ENCODE measurements at places on chromosomes 12 and 14. TPM values are rescaled to one million over a fixed set of nuclear protein-coding genes. Genes with fewer than 3 reads are reported as not detected.
A peak's percentile ranks its signal among the peaks of the same experiment; 100 is the strongest.

Gene GALNT6
- 27.1 TPM for total RNA-seq

Gene NINJ2
- 4.2 TPM for total RNA-seq

Gene CAPS2
- 1.5 TPM for total RNA-seq

Gene FGF23
- total RNA-seq, result not detected

Gene TMEM132C
- total RNA-seq, result 0.42 TPM

Gene RPL6
- total RNA-seq, result 782 TPM

Gene RFX4
- total RNA-seq, result not detected

Gene SLC25A21
- total RNA-seq, result 0.77 TPM

Gene HOXC5
- total RNA-seq, result not detected

Gene TMTC2
- total RNA-seq, result 20.6 TPM

Gene PRB2
- not detected for total RNA-seq

Gene TAS2R46
- total RNA-seq, result 0.48 TPM

Gene LRTM2
- total RNA-seq, result not detected

GRCh38 chr14:104048758-104049507 lies 36.6 kb upstream of the ASPG start:
- DNase-seq, result no peak

DNA sequence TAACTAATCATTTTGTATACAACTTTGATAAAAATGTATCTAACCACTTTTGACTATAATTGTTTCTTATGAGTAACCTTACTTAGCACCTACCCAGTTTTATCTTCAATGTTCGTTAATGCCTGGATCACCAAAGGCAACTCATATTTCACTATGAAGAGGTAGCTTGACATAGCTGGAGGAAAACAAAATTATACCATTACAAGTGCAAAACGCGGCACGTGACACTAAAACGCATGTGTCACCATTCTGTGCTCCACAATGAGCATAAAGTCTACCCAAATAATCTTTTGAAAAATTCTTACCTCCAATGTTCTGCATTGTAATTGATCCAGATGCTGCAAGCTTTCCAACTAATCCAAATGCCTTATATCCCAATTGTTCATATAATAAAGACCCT lies 5.8 kb downstream of the SLC38A2 start:
- no peak for DNase-seq

- DNase-seq, result no peak
Observed at GRCh38 chr12:102093319-102093718, 26.6 kb downstream of the NUP37 start.

- DNase-seq, result no peak
Observed at GRCh38 chr14:66196670-66197069, 289.5 kb upstream of the CCDC196 start.

GRCh38 chr14:58118097-58118815 lies 33.8 kb downstream of the ARMH4 start:
- DNase-seq, result no peak

DNA sequence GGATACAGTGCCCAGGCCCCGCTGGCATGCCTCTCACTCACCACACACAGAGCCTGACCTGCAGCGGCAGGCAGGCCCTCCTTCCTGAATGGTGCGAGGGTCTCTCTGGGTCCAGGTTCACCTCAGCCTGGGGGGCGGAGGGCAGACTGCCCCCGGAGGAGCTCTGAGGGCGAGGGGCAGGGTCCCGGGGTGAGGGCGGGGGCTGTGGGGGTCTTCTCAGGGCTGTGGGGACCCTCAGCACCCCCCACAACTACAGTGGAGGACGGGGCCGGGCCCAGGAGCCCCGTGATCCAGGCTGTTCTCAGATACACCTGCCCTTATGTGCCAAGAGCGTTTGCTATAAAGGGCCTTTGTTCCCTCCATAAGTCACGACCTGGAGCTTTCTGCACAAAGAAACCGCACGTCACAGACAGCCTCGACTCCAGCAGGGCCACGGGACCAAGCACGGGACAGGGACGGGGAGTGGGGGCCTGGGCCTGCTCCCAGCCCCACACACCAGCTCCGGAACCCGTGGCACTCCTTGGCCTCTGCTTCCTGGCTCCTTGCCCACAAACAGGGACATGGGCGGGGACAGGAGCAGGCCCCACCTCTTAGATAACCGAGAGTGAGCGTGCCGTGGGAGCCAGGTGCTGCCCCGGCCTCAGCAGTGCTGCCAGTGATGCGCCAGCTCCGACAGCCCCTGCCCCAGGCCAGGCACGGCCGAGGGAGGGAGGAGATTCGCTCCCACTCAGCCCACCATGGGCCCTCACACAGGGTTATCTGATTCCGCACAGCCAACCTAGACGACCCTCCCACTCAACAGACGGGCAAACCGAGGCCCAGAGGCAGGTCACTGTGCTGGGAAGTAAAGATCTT lies 101.9 kb downstream of the RFLNA start:
- DNase-seq, result peak; percentile 89

DNA sequence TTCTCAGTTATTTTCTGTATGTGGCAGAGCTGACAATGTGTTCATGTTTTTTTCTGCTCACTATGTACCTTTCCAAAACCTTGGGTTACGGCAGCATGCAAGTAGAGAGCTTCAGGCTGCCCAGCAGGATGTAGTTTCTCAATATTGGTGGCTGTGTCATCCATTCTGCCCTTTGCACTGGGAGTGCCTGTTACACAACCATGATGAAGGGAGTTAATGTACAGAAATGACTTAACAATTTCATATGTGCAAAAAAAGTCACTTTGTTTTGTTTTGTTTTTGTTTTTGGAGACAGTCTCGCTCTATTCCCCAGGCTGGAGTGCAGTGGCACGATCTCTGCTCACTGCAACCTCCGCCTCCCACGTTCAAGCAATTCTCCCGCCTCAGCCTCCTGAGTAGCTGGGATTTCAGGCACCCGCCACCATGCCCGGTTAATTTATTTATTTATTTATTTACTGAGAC lies 6.1 kb upstream of the CNIH1 start:
- DNase-seq, result peak; percentile 82

GRCh38 chr14:100268591-100269207 lies 29.8 kb downstream of the YY1 start:
- peak; percentile 35 for DNase-seq

- DNase-seq, result no peak
Observed at GRCh38 chr14:104226421-104227383, 88.3 kb downstream of the KIF26A start.

DNA sequence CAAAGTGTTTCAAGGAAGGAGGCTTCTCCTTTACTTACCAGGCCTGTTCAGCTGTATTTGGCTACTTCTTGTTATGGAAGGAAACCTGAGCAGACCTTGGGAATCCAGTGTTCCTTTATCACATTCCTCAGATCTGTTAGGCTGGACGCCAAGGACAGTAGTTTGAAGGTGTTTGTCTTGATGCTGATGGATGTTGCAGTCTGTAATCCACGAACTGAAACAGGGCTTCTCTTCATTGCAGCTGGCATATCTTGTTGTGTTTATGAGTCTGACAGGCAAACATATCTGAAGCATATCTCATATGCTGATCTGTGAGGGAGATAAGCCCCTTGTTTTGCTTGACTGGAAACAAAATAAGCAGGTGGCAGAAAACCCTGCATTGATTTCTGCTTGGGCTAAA lies 904.3 kb downstream of the NRXN3 start:
- no peak for DNase-seq

DNA sequence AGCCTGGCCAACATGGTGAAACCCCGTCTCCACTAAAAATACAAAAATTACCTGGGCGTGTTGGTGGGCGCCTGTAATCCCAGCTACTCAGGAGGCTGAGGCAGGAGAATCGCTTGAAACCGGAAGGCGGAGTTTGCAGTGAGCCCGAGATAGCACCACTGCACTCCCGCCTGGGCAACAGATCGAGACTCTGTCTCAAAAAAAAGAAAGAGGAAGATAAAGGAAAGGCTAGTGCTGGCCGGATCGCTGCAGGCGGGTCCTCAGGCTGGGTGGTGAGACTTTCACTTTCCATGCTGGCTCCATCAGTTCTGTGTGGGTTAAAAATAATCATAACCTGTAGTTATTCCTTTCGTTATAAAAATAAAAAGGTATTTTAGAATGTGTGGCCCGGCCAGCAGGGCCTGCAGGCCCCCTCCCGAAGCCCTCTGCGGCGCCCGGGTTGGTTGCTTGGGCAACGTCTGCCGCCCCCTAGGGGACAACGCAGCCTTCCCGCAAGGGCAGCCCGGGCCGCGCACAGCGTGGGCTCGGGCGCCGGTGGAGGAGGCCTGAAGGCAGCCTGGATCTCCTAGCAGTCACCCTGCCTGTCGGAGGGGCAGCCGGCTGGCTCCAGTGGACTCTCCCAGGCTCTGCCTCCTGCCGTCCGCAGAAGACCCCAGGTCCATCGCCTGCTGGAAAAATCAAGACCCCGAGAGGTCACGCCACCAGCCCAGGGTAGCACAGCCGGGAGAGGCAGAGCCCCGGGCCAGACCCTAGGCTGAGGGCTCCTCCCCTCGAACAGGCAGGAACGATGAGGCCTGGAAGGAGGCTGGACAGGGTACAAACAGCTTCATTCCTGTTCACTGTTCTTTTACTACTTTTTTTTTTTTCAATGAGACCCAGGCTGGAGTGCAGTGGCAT lies 5.0 kb upstream of the SLC25A47 start:
- peak; percentile 72 for DNase-seq

DNA sequence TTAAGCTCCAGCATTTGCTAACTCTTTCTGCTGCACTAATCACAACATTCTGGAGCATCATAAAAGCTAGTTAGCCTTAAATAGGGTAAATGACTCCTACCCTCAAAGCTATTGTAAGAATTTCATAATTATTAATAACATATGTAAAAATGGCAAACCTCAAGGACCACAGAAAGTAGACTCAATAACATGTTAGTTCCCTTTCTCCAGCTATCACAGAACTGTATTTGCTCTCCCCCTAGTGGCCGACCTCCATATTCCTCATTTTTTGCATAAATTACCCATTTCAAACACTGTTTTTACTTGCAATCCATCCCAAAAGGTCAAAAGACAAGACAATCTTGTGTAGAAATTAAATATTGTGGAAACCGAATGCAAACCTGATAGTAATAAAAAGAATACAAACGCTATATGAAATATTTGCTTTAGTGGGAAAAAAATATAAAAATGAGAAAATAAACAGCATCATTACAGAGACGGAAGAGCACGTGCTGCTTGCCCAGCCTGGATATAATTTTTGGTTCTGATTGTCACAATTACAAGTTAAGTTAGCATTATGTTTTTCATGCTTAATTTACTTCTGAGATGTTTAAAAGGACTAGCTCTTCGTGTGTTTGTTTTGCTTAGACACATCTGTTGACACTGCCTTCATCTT lies 97.9 kb downstream of the RERGL start:
- DNase-seq, result no peak

DNA sequence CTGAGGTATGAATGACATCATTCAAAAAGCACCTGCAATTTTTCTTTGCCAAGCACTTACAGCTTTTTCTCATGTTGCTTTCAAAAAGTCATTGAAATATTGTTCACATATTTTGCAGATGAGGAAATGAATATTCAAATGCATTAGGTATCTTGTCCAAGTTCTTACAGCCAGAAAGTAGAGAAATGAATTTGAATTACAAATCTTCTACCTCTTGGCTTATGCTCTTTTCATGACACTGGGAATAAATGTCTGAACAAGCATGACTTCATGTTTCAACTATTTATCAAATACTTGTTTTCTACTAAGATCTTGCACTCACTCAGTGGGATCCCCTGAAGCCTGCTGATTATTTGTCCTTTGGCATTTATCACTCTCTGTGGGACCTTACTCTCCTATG lies 267.2 kb upstream of the BTG1 start:
- no peak for DNase-seq

- DNase-seq, result no peak
Observed at GRCh38 chr12:76375939-76376338, 27.7 kb upstream of the BBS10 start.

DNA sequence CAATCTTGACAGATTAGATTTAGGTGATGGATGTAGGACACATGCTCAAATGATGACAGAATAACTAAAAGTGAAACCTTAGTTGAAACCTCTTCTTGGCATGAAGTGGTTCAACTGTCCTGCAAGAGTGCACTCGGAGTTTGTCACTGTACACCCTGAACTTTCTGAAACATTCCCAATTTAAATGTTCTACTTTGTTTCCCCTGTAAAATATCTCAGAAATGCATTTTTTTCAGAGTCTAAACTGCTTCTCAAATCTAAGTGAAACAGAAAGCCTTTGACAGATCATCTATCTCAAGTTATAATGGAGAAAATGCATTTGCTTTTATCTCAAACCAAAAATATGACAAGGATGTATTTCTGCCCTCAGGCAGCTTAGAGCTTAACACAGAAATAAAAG lies 66.0 kb downstream of the BHLHE41 start:
- no peak for DNase-seq

DNA sequence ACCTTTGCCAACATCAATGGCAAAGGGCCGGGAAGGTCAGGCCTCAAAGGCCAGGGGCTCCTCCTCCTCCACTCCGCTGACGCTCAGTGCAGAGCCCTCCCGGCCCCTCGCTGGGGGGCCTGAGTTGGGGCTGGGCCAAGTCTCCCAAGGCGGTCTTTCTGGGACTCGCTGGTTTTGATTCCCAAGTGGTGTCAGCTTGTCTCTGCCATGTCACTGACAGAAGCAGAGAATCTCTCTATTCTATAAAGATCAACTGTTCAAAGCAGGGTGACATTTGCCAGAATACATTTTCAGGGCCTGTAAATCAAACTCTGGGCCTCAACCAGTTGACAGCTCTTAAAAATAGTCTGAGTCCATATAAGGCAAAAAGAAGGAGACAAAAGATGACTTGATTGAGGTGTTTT lies 75.9 kb downstream of the CCDC88C start:
- DNase-seq, result no peak

DNA sequence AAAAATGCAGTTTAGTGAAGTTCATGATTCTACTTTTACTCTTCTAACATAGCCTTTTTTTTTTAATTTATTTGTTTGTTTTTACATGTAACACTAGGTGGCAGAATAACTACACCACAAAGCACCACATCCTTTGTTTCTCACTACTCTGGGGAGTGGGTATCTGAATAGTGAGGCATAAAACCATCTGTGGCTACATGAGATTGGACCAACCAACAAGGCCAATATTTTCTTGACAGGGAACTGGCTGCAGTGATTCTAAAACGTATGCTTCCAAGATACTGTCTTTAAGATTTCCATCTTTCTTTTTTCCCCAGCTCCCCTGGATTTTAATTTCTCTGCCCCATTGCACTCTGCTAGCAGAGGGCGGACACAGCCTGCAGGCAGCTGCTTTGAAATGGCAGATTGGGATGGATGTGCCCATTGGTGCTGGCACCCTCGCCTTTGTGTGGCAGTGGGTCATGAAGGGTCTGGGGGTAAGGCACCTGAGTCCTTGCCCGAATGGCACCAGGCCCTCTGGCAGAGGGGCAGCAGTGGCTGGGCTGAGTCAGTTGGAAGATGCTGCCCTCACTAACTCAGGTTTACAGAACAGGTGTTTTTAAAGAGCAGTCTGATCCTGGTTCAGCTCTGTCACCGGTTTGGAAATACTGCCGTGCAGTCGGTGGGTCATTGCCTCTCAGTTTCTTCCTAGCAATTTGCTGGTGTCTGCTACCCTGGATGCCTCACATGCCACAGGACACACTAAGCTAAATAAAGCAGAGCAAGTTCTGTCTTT lies 429.1 kb downstream of the RAD51B start:
- DNase-seq, result no peak

- no peak for DNase-seq
Observed at GRCh38 chr14:95620659-95621059, 65.6 kb upstream of the TCL1B start.

- no peak for DNase-seq
Observed at GRCh38 chr12:7150841-7151240, 20.7 kb downstream of the CLSTN3 start.
